Progenitor cell of endocrine pancreas (in vitro differentiated cells): ENCODE measurements at places on chromosomes 4 and X. TPM values are rescaled to one million over a fixed set of nuclear protein-coding genes. Genes with fewer than 3 reads are reported as not detected.

The CXorf49 gene
- total RNA-seq, result not detected in 2 replicates

The EDA gene
- 3.0 and 4.8 TPM in 2 replicates for total RNA-seq

The HTR2C gene
- 0.07 and 0.09 TPM in 2 replicates for total RNA-seq

The KIAA1210 gene
- not detected in 2 replicates for total RNA-seq

The FGFBP2 gene
- not detected in 2 replicates for total RNA-seq

The PNCK gene
- 5.4 and 6.1 TPM in 2 replicates for total RNA-seq

The CLNK gene
- not detected in 2 replicates for total RNA-seq

The STK26 gene
- 65.2 and 69.7 TPM in 2 replicates for total RNA-seq

The ADH6 gene
- total RNA-seq, result 1.9 TPM in 2 replicates

The CCDC149 gene
- total RNA-seq, result 13.2 and 14.1 TPM in 2 replicates

- no peak overlapping the region for H3K27ac ChIP-seq
- H3K4me1 ChIP-seq, result peaks cover 4% of the 10 kb centered on the region
- no peaks in the 10 kb centered on the region for H3K36me3 ChIP-seq
- no peaks in the 10 kb centered on the region for H3K27me3 ChIP-seq
- H3K4me3 ChIP-seq, result no peak overlapping the region
- DNase-seq, result no peak
These were observed 202.5 kb downstream of the PALLD start for GRCh38 chr4:168699224-168699878.

- no peak overlapping the region for H3K4me3 ChIP-seq
- no peak for DNase-seq
- H3K36me3 ChIP-seq, result no peaks in the 10 kb centered on the region
These were observed 129.8 kb upstream of the NKX1-1 start for GRCh38 chr4:1535926-1536578.

GRCh38 chrX:135528254-135528653 is 7.8 kb downstream of the INTS6L start:
- DNase-seq, result no peak
- H3K4me1 ChIP-seq, result peaks cover 5% of the 10 kb centered on the region
- H3K27me3 ChIP-seq, result no peaks in the 10 kb centered on the region
- H3K4me3 ChIP-seq, result no peak overlapping the region
- H3K27ac ChIP-seq, result no peak overlapping the region

- H3K27me3 ChIP-seq, result no peaks in the 10 kb centered on the region
- no peak overlapping the region for H3K27ac ChIP-seq
- no peak overlapping the region for H3K4me3 ChIP-seq
- DNase-seq, result no peak
These were observed 51.7 kb upstream of the C1QTNF7 start for GRCh38 chr4:15376145-15376544.

DNA sequence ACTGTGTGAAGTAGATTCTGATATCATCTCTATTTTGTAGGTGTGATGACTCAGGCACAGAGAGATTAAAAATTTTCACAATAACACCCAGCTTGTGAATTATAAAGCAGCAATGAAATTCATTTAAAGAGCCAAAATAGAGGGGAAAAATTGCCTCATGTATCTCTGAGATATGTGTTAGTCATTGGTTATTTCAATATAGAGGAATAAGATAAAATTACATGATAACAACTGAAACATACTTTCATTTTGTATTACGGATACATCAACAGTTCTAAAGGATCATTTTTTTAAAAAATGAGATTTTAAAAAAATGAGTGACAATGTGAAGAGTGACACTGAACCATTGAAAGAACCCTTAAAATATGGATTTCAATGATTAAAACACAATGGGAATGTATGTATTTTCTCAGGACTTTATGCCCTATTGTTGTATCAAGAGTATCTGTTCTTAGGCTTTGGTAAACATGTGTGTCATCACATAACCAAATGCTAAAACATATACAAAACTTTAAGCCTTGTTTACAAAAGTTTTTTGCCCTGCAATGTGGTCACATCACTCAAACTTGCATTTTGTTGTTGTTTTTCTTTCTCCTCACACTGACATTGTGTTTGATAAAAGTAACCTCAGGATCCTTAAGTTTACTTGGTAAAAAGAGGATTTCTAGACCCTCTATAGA is 221.3 kb downstream of the ANTXR2 start:
- H3K27ac ChIP-seq, result no peak overlapping the region
- no peak overlapping the region for H3K4me3 ChIP-seq
- no peaks in the 10 kb centered on the region for H3K36me3 ChIP-seq
- DNase-seq, result no peak
- no peaks in the 10 kb centered on the region for H3K27me3 ChIP-seq

- no peak for DNase-seq
- H3K27me3 ChIP-seq, result no peaks in the 10 kb centered on the region
These were observed 158.8 kb downstream of the CAMK2D start for GRCh38 chr4:113602646-113603228.

DNA sequence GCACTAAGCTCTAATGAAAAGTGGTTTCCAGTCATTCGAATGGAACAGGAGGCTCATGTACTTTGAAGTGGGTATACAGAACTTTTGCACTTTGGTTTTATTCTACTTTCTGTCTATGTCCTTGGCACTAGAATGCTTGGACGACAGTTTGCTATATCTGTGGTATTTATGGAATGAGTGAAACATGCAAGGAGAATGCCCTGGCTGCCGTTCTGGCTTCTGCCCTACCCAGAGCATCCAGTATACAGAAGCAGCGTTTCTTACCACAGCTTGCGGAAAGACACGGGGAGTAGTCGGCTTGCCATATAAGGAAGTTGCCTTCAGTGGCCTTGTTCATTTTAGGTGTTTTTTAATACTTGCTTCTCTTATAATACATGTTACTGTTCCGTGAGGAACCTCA is 98.0 kb downstream of the TBL1X start:
- no peaks in the 10 kb centered on the region for H3K27me3 ChIP-seq
- H3K27ac ChIP-seq, result no peak overlapping the region
- DNase-seq, result no peak
- no peaks in the 10 kb centered on the region for H3K4me1 ChIP-seq
- H3K4me3 ChIP-seq, result no peak overlapping the region

- no peaks in the 10 kb centered on the region for H3K4me1 ChIP-seq
- H3K27ac ChIP-seq, result peak within 1 kb of the TSS; percentile 84
- no peaks in the 10 kb centered on the region for H3K27me3 ChIP-seq
These were observed at the start of gene CSTF2 for GRCh38 chrX:100819837-100820666. TSS of gene CSTF2 (plus strand) at chrX:100820391. CDS start at chrX:100820417, 26 bp downstream.

DNA sequence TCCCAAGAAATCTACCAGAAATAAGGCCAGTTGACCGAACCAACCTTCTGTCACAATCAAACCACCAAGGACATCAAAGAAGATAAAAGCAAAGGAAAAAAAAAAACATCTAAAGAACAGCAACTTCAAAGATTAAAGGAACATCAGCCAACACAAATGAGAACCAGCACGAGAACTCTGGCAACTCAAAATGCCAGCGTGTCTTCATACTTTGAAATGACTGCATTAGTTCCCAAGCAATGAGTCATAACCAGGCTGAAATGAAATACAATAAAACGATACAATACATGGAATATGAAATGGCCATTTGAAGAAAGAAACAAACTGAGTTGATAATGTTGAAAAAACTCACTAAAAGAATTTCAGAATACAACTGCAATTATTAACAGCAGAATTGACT is 611.6 kb upstream of the GRIA3 start:
- no peak overlapping the region for H3K4me3 ChIP-seq
- H3K27me3 ChIP-seq, result no peaks in the 10 kb centered on the region
- no peak overlapping the region for H3K27ac ChIP-seq
- H3K4me1 ChIP-seq, result no peaks in the 10 kb centered on the region

DNA sequence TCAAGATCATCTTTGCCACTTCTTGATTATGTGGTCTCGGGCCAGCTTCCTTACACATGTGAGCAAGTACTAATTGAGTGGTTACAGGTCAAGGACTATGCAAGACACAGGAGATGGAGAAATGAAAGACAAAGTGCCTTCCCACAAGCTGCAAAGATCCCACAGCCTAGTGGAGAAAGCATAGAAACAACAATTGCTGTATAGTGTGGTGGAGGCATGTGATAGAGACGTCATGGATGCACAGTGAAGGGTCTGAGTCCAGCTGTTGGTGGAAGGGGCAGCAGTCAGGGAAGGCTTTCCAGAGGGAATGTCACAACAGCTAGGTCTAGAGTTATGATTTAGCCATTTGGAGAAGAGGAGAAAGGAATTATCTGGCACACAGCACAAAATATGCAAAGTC is 210.6 kb downstream of the KDR start:
- H3K36me3 ChIP-seq, result no peaks in the 10 kb centered on the region
- peaks cover 1% of the 10 kb centered on the region for H3K4me1 ChIP-seq
- H3K27me3 ChIP-seq, result no peaks in the 10 kb centered on the region
- H3K4me3 ChIP-seq, result no peak overlapping the region

GRCh38 chr4:74919783-74920182 is 13.1 kb upstream of the PARM1 start:
- no peak overlapping the region for H3K4me3 ChIP-seq
- no peak overlapping the region for H3K27ac ChIP-seq
- DNase-seq, result no peak
- no peaks in the 10 kb centered on the region for H3K4me1 ChIP-seq
- H3K27me3 ChIP-seq, result peaks cover 2% of the 10 kb centered on the region

DNA sequence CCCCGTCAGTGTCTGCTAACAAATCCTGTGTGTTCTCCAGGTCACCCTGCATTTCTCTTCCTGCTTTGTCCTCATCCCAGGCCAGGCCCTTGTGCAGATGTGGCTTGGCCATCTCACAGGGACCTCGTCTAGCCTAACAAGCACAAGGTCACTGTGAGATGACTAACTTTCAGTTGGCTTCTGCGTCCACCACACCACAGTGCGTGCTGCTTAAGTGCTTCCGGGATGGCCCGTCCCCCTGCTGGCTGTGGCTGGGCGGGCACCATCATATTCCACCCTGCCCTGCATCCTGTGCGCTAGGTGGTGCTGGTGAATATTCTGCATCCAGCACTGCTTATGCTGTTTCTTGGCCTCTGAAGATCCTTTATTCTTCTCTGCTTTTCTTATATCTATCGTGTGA is 33.8 kb downstream of the RBBP7 start:
- H3K27me3 ChIP-seq, result no peaks in the 10 kb centered on the region
- H3K4me3 ChIP-seq, result no peak overlapping the region
- peaks cover 28% of the 10 kb centered on the region for H3K36me3 ChIP-seq
- DNase-seq, result peak; percentile 34

DNA sequence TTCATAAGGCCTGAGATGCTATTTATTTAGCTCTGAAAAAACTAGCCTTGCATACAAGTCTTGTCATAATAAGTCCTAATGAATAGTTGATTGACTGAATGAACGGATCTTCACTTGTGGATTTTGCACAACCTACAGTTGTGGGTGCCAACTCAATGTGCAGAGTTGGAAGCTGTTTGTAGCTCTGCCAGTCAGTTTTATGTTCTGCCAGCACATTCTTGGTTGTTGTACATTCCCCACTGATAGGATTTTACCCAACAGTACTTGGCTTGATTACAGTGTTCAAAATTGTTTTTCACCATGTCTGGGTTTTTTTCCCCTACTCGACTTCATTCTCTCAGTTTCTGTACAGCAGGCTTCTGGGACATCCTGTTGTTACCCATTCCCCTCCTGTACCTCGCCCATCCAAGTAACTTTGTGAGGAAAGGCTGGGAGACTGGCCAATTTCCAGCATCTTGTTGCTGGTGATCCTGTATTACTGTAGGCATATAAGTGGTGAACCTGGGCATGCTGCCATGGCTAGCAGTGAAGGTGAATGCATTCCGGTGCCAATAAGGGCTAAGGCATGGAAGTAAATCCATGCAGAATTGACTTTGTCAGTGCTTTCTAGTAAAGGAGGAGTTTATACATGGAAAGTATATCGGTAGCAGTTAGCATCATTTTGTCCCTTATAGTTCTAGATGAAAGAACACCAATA is 22.8 kb downstream of the IL1RAPL1 start:
- H3K4me1 ChIP-seq, result peaks cover 11% of the 10 kb centered on the region
- no peak for DNase-seq
- no peaks in the 10 kb centered on the region for H3K36me3 ChIP-seq
- no peak overlapping the region for H3K27ac ChIP-seq
- H3K4me3 ChIP-seq, result no peak overlapping the region

GRCh38 chrX:104193485-104193884 is 27.2 kb downstream of the FAM199X start:
- H3K4me1 ChIP-seq, result no peaks in the 10 kb centered on the region
- no peak for DNase-seq
- no peak overlapping the region for H3K4me3 ChIP-seq
- no peak overlapping the region for H3K27ac ChIP-seq
- H3K27me3 ChIP-seq, result no peaks in the 10 kb centered on the region

- H3K36me3 ChIP-seq, result peaks cover 6% of the 10 kb centered on the region
- H3K4me3 ChIP-seq, result no peak overlapping the region
- H3K4me1 ChIP-seq, result peaks cover 13% of the 10 kb centered on the region
- DNase-seq, result peak; percentile 76
- no peaks in the 10 kb centered on the region for H3K27me3 ChIP-seq
These were observed 83.1 kb downstream of the RELL1 start for GRCh38 chr4:37603070-37603468.

DNA sequence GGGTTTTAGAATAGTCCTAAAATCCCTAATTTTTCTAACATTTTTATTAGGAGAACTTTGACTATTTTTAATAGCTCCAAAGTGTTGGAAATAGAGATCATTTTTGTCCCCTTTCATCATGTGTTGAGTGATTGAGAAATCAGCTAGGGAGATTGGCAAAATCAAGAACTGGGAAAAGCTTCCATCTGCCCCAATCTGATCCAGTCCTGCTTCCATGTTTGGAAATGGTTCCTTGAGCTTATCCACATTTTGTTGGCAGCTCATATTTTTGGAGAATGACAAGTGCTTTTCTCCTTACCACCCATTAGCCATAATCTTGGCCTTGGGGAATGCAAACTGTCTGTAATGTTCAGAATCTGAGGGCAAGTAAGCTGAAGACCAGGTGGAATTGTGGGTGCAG is 73.9 kb downstream of the SYNPO2 start:
- H3K4me3 ChIP-seq, result no peak overlapping the region
- no peaks in the 10 kb centered on the region for H3K27me3 ChIP-seq
- H3K27ac ChIP-seq, result no peak overlapping the region

DNA sequence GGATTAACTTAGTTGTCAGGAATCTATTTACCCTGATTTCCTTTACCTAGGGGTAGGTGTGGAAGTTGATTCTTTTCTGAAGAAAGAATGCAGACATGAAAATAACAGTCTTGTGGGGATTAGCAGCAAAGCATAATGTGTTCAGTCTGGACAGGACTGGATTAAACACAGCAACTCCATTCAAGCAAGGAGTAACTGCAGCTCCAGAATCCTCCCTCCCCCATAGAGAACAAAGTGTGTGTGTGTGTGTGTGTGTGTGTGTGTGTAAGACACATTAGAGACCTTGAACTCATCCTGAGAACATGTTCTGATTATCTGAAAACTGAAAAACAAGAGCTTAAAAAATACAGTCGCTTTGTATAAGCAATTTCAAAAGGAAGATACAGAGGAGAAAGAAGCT is 9.3 kb downstream of the C4orf54 start:
- no peak for DNase-seq
- no peak overlapping the region for H3K27ac ChIP-seq
- peaks cover 35% of the 10 kb centered on the region for H3K4me1 ChIP-seq
- H3K27me3 ChIP-seq, result no peaks in the 10 kb centered on the region
- H3K36me3 ChIP-seq, result no peaks in the 10 kb centered on the region
- H3K4me3 ChIP-seq, result no peak overlapping the region

GRCh38 chr4:154014407-154015321 is 225.8 kb upstream of the SFRP2 start:
- H3K4me3 ChIP-seq, result no peak overlapping the region
- no peak overlapping the region for H3K27ac ChIP-seq
- no peak for DNase-seq
- H3K27me3 ChIP-seq, result no peaks in the 10 kb centered on the region
- no peaks in the 10 kb centered on the region for H3K4me1 ChIP-seq
- no peaks in the 10 kb centered on the region for H3K36me3 ChIP-seq
